ENCODE measurements at places on chromosomes 7 and 10.

DNA sequence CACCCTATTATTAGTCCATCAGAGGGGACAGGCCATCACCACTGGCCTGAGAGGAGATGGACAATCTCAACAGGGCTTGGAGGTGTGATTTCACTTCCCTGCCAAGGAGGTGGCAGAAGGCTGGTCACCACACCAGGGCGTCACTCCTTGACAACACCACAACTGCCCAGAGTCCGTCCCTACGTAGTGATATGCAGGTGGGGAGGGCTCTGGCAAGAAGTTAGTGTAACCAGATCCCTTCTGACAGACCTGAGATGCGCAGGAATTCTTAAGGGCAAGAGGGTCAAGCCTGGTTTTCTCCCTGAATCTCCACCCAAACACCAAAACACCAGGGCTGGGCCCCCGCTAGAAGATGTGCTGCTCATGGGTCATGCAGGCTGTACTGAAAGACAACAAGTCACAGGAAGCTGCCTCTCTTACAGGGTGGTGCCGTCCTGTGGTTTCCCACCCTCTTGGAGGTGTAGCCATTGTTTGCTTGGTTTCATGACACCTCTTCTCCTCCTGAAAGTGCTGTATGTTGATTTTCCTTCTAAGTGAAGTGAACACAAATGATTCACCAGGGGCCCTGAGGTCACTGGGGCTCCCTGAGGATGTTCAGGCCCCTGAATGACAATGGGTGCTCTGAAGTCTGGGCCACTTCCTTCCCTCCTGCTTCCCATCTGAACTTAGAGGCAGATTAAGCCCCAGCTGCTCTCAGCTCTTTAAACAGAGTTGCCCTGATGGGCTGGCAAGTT, 27.1 kb downstream of the ATXN7L1 start:
- DNase-seq, result no peak

- DNase-seq, result no peak
Observed at GRCh38 chr10:113552701-113553100, at the start of gene HABP2. HABP2 (plus strand) TSS chr10:113553053; CDS start chr10:113553122, 69 bp downstream.

DNA sequence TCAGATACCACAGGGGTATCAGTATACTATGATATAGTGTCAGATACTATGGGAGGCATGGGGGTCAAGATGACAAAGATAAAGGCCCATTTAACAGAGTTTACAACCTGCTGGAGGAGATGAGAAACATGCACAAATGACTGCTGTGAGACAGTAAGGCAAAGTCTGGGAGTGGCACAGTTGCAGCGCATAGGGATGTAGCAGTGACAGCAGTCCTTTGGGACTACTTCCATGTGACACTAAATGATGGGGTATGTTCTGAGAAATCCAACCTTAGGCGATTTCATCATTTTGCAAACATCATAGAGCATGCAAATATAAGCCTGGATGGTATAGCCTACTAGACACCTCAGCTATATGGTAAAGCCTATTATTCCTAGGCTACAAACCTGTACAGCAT, 56.8 kb downstream of the CDK1 start:
- DNase-seq, result no peak

- no peak for DNase-seq
Observed at GRCh38 chr7:3087243-3087755, 43.6 kb upstream of the CARD11 start.

DNA sequence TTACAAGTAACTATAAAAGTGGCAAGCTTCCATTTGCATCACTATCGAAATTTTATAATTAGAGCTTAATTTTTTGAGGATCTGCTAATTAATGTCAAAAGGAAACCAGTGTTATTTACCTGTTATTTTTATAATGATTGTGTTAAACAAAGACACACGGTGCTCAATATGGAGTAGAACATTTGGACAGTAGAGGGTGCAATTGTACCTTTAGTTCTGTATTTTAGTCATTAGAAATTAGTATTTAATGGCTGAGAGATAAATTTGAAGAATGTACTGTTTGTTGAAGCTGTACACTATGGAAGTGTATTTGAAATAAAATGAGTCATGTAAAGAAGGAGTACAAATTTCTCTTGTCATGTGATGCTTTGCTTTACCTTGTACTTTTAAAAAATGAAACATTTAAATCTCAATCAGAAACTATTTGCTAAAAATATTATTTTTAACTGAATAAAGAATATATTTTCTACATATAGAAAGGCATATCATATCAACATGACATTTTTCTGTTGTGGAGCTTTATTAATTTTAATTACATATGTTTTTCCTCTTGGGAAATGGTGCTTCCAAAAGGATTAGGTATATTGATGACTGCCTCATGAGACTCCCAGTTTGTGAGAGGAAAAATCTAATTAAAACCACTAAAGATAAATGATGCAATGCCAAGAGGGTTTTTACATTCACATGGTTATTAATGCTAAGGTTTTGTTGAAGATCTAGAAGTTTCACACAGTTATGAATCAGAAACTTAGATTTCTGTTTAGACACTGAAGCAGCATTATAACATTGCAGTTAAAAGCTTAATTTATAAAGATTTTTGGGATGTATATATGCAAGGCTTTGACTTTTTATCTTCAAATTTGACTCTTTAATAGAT, 10.4 kb upstream of the PRKG1 start:
- peak; percentile 17 for DNase-seq

GRCh38 chr7:156638443-156639077, 2.0 kb upstream of the RNF32 start:
- DNase-seq, result peak; percentile 26

DNA sequence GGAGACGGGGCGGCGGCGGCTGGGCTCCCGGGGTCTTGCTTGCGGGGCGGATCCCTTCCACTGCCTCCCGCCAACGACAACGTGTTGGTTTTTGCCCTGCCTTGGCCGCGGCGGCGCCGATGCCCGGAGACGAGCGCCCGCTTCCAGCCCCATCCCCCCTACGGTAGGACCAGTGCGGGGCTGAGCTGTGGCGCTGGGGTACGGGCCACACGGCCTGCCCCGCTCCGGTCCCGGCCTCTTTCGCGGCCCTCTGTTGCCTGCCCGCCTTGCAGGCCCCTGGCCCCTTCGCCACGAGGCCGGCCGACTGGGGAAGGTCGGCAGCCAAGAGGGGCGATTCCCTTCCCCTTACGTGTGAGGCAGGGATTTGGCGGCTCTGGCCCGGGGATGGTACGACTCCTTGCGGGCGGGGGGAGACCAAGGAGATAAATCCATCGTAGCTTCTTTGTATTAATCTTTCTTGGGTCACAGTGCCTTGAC, 488 bp downstream of the EIF4H start:
- no peak for DNase-seq

- DNase-seq, result no peak
Observed at GRCh38 chr7:7183838-7184463, 1.6 kb downstream of the C1GALT1 start.

DNA sequence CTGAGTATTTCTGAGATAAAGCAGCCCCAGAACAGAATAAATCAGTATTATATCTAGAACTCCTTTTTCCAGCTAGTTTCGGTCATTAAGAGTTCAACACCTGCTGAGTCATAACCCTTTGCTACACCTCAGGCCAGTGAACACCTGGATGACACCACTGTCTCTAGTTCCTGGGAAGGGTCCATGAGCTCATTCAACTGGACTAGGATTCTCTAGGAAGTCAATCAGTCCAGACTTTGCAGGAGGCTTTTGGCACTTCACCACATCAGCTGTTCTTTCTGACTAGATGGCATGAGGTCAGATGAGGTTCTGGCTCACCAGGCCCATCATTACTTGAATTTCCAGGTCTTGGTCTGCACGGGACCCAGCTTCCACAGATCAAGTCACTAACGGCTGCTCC, 11.7 kb downstream of the SLC39A12 start:
- no peak for DNase-seq

DNA sequence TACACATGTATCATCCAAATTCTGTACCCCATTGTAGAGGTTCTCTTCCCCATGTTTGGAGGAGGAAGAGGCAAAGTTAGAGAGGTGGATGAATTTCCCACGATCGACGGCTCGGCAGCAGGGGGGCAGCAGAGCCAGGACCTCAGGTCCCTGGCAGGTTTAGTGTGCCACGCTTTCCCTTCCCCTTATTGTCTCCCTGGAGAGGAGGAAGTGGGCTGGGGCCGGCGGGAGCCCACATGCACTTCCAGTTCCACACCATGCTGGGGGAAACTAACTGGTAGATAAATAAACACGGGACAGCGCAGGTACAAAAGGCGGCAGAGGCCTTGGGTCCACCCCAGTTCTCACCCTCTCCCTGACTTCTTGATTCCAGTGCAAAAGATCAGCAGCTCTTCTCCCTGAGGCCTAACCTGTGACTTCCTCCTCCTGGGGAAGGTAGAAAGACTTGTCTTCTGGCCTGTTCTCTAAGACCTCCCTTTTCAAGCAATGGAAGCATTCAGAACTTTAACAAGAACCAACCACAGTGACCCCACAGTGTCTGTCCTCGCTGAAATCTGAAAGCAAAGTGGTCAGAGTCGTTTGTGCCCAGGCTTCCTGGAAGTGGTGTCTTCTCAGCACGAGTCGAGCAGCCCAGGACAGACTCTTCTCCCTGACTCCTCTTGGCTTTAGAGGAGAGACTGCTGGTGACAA, 30.5 kb upstream of the SRGN start:
- DNase-seq, result no peak

DNA sequence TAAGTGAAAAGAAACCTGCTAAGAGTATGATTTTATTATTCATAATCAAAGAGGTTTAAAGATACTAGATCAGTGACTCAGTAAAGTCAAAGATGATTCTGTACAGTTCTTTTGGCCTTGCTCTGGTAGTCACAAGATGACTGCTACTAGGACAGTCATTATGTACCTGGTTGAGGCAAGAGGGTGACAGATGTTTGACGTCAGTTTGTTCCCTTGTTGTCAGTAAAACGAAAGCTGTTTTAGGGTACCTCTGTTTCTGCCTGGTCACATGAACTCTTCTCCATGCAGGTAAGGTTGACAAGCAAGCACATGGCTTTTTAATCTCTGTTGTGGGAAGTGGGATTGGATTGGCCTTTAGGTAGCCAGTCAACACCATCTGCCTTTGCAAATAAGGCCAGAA, 308.0 kb downstream of the EXOC4 start:
- no peak for DNase-seq

DNA sequence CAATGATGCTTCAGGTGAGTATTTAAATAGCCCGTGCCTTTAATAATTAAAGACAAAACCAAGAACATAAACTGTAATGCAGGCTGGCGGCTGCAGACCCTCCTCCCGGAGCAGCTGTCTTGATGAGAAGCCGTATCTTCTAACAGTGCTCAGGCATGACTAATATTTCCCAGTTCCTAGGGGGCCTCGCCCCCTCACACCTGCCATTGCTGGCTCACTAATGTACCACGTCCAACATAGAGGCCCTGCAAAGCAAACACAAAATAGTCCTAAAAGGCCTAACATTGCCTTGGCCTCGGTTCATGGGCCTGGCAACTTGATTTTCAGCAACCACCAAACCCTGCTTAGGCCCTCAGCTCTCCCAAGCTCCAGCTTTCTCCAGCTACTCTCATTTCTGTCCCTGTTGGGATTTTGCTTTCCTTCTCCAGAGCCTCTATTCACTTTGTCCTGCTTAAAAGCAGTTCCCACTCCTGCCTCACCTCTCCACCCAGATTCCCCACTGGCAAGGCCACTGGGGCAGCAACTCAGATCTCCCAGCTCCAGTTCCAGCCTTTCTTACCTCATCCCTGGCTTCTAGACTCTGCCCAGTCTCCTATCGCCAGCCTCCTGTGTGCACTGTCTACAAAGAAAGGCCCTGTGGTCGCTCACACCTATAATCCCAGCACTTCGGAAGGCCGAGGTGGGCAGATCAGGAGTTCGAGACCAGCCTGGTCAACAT, 16.2 kb downstream of the SORBS1 start:
- no peak for DNase-seq

GRCh38 chr10:92180399-92180798, 110.5 kb downstream of the CPEB3 start:
- DNase-seq, result no peak

GRCh38 chr7:72409638-72410015, 2.5 kb downstream of the CALN1 start:
- DNase-seq, result no peak

DNA sequence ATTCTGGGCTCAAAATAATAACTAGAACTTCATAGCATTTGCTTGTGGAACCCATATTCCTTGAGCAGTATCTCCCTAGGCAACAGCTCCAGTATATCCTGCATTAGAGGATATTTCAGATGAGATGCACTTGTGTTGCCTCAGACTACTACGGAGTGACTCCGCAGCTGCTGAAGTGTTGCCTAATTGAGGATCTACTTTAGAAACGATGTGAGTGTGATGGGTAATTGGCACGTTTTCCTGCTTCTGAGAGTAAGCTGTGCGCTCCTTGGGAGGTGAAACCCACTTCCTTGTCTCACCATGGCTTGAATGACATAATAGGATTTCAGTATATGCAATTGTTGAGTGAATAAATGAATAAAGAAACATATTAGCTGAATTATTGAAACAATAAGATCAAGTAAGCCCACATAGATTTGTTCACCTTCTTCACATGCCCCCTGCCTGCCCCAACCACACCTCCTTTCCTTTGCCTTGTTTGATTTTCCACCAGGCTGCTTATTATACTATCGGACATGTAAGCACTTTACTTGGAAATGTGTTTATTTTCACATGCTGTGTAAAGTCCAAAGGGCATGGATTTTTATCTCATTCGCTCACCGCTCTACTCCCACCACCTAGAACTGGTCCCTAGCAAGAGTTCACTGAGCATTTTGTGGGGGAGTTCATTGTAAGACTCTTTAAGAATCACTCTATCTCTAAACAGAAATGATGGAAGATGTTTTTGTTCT, 303.8 kb downstream of the KCNMA1 start:
- no peak for DNase-seq

GRCh38 chr10:24215603-24216002, 6.7 kb downstream of the KIAA1217 start:
- no peak for DNase-seq

- DNase-seq, result no peak
Observed at GRCh38 chr10:71573562-71574518, 145.7 kb downstream of the C10orf105 start.

- DNase-seq, result no peak
Observed at GRCh38 chr10:79068203-79068561, 584 bp upstream of the ZMIZ1 start.

DNA sequence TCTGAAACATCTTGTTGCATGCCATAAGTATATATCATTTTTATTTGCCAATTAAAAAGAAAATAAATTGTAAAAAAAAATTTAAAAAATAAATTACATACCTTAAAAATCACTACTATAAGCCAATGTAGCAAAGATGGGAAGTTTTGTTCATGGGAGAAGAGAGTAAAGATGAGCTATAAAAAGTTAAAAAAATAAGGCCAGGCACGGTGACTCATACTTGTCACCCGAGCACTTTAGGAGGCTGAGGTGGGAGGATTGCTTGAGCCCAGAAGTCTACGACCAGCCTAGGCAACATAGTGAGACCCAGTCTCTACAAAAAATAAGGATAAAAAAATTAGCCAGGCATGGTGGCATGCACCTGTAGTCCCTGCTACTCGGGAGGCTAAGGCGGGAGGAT, 8.4 kb upstream of the STK32C start:
- no peak for DNase-seq

DNA sequence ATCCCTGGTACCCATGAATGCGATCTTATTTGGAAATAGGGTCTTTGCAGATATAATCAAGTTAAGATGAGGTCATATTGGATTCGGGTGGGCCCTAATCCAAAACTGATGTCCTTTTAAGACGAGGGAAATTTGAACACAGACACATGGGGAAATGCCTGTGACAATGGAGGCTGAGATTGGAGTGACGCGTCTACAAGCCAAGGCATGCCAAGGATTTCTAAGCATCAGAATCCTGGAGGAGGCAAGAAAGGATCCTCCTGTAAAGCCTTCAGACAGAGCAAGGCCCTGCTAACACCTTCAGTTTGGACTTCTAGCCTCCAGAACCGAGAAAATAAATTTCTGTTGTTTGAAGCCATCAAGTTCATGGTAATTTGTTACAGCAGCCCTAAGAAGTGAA, 18.5 kb downstream of the PARP12 start:
- DNase-seq, result no peak

- DNase-seq, result no peak
Observed at GRCh38 chr10:122461729-122462532, 578 bp downstream of the HTRA1 start.

Measured in NCI-H446 treated with DMSO at 0.1 percent for 48 hours (cell line).